Putamen (tissue), 1 donor: ENCODE measurements at places on chromosomes 1 and 21.
A peak's percentile ranks its signal among the peaks of the same experiment; 100 is the strongest.

GRCh38 chr1:218350035-218350525 lies 4.9 kb downstream of the TGFB2 start:
- no peak for DNase-seq

DNA sequence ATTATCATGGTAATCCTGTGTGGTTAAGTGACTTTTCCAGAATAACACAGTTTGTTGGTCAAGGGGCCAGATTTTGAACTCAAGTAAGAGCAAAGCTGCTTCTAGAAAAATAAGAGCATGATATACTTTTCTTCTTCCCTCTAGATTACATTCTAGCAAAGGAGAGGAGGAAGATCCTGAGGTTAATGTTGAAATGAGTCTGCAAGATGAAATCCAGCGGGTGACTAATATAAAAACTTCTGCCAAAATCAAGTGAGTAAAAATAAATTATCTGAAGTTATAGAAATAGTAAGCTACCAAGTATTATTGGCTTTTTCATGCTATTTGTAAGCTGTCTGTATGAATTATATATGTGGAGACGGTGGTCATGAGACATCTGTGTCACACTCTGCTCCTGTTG lies 12.8 kb downstream of the WDR3 start:
- no peak for DNase-seq

DNA sequence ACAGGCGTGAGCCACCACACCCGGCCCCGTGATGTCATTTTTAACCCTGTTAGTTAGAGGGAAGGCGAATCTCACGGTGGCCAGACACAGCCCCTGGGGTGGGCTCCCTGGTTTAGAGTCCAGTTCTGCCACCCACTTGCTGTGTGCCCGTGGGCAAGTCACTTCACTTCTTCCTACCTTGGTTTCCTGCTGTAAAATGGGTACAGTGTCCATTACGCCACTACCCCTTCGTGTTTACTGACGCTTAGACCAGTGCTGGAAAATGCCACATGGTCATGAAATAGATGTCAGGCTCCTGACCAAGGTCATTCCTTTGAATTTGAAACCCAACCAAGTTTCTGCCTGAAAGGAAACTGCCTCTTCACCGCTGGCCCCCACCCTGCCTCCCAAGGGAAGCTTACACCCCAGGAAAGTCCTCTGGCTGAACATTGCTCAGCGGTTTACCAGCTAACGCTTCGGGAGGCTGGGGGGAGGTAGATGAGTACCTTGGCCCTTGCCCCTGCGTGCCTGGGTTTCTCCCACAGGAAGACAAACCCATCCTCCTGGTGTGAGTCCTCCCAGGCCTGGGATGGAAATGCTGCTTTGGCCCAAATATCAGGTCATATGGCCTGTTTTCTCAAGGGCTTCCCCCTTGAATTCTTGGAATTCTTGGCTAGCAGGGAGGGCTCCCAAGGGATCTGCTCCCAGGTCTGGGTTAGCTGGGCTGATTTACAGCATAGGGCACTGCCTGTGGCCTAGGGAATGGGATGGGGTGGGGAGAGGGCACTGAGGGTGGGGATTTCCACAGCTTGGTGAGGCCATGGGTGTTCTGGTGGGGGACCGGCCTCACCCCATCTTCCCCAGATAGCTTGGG lies 7.6 kb upstream of the AADACL4 start:
- DNase-seq, result no peak

- no peak for DNase-seq
Measured at GRCh38 chr1:159841749-159842148, 15.1 kb downstream of the SLAMF8 start.

DNA sequence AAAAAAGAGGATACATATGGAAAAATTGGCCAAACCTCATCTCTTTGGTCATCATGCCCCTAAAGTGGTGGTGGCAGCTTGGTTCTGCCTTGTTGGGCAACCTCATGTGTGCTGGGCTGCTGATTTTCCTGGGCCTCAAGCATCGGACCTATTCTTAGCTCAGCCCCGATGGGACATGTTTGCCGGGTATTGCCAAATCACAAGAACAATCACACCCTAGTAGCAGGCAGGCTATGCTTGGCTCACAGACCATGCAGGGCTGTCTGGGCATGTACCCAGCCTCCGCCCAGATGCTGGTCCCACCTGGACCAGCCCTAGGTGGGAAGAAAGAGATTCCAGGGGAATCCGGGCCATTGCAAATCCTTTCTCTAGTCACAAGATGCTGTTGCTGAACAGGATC lies 189.4 kb upstream of the FGGY start:
- DNase-seq, result no peak

DNA sequence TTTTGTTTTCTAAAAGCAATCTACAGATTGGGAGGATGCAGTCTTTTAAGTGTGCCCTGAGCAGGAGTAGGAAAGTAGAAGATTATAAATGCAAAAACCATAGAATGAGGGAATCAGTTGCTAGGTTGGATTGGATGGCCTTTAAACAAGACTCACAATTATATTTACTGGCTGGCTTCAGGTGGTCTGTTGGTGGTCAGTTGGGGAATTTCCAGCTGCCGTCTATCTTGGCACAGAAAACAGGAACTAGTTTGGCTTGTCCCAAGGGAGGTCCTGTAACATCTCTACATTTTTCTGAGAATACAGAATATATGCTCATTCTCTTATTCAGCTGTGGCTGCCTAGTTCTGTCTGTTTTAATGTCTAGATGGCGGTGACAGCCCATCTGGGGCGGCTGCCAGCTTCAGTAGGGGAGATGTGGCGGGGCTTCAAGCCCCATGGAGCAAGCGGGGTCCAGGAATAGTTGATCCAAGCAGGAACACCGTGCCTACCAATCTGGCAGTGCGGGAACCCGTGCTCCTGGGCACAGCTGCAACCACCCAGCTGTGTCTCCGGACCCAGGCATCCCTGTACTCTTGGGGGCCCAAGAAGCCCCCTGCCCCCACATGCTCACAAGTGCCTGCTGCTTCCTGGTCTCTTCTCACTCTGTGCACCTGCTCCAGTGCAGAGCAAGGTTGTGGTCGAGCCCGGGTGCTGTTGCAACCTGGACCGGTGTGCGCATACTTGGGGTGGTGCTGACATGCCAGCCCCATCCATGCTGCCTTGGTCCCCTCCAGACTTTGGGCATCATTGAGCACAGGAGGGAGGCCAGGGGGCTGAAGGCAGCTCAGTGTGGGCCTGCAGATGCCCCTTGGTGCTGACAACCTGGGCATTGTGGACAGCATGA lies 1182.6 kb downstream of the AMY1C start:
- DNase-seq, result no peak

DNA sequence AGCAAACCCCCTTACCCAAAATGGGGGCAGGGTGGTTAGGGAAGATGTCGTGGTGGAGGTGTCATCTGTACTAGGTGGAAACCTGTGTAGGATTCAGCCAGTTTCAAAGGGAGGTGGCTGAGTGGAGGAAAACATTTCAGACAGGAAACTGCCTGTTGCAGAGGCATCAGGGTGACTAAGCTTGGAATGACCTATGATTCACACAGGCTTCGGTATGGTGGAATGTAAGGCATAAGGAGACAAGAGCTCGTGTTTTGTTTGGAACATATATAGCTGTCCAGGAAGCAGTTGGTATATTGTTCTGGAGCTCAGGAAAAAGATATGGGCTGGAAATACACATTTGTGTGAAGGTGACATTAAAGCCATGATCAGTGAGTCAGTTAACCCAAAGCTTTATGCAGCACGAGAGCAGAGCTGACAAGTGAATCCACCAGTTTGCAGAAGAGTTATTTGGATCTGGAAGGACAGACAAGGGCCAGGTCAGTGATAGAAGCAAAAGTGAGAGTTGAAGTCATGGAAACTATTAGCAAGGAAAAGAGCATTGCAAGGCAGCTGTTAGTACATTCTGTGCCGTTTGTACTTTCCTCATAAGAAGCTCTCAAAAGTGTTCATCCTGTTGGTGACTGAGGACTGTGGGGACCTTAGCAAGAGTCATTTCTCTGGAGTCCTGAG lies 12.2 kb downstream of the UTP25 start:
- DNase-seq, result no peak

GRCh38 chr1:118160806-118161205 lies 24.2 kb downstream of the SPAG17 start:
- no peak for DNase-seq

GRCh38 chr1:29121516-29121935 lies 2.2 kb downstream of the TMEM200B start:
- no peak for DNase-seq

DNA sequence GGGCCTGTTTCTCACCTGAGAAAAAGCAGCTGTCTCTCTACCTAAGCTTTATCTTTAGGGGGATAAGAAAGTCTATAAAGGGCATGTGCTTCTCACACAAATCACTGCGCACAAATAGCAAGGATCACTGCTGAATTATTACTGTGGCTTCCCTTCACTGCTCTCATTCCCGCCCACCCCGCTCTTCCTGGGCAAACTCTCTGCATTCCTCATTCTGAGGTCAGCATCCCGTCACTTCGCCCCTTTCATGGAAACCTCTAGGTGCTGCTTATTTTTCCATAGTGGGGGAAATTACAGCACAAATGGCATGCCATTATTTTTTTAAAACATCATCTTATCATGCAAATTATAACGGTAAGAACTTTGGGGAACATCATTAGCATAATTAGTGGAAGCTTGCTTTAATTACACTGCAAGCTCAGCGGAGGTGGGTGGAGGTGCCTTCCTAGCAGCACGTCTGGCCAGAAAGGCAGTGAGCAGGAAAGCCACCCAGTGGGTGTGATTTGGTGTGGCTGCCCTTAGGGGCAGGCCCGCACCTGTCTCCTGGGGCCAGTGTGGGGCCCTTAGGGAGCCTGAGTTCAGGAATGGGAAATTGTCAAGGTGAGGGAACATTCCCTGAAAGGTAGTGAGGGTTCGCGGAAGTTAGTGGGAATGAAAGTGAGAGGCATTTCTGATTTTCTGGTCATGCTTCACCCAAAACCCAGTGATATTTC lies 105.9 kb downstream of the LAMC2 start:
- DNase-seq, result no peak

- no peak for DNase-seq
Measured at GRCh38 chr1:223403184-223403815, 10.1 kb downstream of the CCDC185 start.

GRCh38 chr1:72375226-72375625 lies 92.9 kb upstream of the NEGR1 start:
- no peak for DNase-seq

DNA sequence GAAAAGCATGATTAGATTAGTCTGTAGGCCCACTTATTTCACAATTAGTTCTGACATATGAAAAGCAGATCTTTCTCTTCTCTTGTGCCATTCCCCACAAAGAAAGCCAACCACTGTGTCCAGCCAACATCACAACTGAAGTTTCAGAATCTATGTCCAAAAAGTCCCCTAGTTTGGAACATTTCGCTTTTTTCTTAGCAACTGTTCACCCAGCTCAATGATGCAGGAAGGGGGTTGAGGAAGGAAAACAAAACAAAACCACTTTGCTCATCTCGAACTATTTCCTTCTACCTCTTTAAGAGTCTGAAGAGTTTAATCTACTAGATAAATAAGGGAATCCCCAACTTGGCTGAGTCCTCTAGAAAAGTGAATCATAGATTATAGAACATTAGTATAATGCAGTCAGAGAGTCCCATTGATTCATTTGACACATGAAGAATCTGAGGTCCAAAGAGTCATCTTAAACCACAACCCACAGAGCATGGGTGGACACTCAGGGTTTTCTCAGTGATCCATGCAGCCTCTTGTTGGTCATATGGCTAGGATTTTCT lies 159.3 kb upstream of the SGIP1 start:
- DNase-seq, result no peak

DNA sequence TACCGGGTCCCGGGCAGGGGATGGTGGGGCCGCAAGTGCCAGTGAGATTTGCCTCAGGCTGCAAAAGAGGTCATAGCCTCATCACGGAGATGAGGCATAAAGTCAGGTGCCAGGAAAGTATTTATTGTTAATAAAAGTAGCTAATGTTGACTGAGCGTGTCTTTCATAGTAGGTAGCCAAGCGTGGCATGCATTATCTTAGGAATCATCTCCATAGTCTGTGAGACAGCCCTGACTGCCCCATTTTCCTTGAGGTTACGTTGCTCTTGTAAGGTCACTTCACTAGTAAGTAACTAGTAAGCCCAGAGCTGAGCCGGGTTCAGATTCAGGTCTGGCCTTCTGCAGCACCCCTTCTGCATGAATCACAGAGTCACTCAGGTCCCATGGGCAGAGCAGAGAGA lies 174.2 kb downstream of the CAMTA1 start:
- no peak for DNase-seq

DNA sequence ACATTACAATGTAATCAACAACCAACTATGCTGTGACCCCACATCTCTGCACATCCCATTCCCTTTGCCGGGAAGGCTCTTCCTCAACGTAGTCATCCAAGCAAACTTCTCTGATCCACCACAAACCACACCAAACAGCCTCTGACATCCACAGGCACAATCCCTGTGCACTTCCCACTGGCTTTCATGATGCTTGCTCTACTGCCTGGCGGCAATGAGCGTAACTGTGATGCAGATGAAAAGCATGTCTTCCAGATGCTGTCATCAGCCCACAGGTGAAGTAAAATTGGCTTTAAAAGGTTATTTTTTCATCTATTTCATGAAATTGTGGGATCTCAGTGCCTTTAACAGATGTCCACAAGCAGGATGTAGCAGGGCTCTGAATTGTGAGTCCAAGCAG lies 635.2 kb downstream of the SMYD3 start:
- DNase-seq, result no peak

DNA sequence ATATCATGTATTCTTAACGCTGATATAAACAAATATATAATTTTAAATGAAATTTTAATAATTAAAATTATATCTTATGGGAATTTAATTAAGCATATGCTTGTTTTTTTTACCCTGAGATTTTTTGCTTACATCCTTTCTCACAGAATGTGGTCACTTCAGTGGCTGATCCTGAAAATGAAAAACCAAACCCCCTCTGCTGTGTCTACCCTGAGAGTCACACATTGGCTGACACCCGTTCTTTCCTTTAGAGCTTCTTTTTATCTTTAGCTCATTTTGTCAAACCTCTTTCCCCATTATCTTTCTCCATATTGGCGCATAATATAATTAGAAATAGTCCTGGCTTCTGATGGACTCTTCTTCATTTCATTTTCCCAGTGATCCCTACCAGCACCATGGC lies 10.8 kb upstream of the CACYBP start:
- no peak for DNase-seq

GRCh38 chr1:11934302-11935056 lies at the start of gene PLOD1:
PLOD1 (plus strand) TSS chr1:11934717; CDS start chr1:11934780, 63 bp downstream.
- peak; percentile 83 for DNase-seq

GRCh38 chr1:3022511-3022973 lies 1.3 kb downstream of the ACTRT2 start:
- no peak for DNase-seq

DNA sequence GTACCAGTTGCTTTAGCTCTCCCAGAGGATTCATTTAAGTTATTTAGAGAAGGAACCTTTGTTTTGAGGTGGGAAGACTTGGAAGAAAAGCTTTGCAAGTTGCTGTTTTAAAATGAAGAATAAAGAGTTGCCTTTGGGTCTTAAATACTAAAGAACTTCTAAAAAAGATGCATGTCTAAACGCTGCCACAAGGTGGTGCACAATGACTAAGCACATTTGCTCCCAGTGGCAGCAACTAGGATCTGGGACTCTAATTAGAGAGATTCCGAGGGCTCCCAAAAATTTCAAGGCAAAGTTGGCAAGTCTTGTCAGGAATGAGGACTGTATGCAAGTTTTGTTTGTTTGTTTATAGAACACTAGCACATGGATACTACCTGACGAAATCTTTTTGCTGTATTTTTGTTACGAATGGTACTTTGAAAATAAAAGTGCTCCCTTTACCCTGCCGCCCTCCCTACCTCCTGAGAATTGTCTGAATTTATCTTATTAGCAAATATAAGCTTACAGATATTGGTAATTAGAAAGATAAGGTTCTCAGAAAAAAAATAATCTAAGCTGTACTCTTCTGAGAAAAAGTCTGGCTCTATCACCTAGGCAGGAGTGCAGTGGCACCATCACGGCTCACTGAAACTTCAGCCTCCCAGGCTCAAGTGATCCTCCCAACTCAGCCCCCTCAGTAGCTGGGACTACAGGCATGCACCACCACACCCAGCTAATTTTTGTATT lies 121.8 kb downstream of the HFM1 start:
- DNase-seq, result peak; percentile 62
